ENCODE measurements at places on chromosomes 5 and 9. TPM values are rescaled to one million over a fixed set of nuclear protein-coding genes. Genes with fewer than 3 reads are reported as not detected.

GRCh38 chr5:14245132-14245925 lies 102.2 kb downstream of the TRIO start:
- no peak for DNase-seq
- H3K27ac ChIP-seq: no peak overlapping the region
- H3K36me3 ChIP-seq: no peaks in the 10 kb centered on the region

- no peaks in the 10 kb centered on the region for H3K36me3 ChIP-seq
- H3K4me1 ChIP-seq: no peaks in the 10 kb centered on the region
- no peaks in the 10 kb centered on the region for H3K27me3 ChIP-seq
- H3K27ac ChIP-seq: no peak overlapping the region
- no peak overlapping the region for H3K4me3 ChIP-seq
Observed at GRCh38 chr5:36073595-36074216, 7.0 kb upstream of the UGT3A2 start.

GRCh38 chr9:98367371-98367900 lies 112.0 kb upstream of the TBC1D2 start:
- no peaks in the 10 kb centered on the region for H3K27me3 ChIP-seq
- H3K4me1 ChIP-seq: no peaks in the 10 kb centered on the region
- H3K4me3 ChIP-seq: no peak overlapping the region
- DNase-seq: no peak
- H3K27ac ChIP-seq: no peak overlapping the region
- H3K36me3 ChIP-seq: no peaks in the 10 kb centered on the region

- no peak overlapping the region for H3K4me3 ChIP-seq
- no peaks in the 10 kb centered on the region for H3K27me3 ChIP-seq
- no peak for DNase-seq
- no peaks in the 10 kb centered on the region for H3K36me3 ChIP-seq
- H3K4me1 ChIP-seq: peaks cover 20% of the 10 kb centered on the region
Observed at GRCh38 chr5:91232523-91232922, 150.6 kb downstream of the ARRDC3 start.

DNA sequence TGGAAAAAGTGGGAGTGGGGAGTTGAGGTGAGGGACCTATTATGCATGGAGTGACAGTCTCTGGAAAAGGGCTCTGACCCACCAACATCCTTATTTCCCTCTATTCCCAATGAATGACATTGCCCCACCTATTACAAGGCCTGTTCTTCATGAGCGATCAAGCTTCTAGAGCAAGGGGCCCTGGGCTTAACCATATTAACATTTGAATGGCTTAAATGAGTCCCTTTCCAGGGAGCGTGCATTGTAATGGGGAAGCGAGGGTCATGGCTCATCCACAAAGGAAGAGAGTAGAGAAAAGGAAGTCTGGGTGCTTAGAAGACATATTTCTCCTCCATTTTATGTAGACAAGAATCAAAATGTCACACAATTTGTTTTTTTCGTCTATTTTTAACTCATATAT lies 255.5 kb downstream of the CAAP1 start:
- no peak for DNase-seq
- no peaks in the 10 kb centered on the region for H3K4me1 ChIP-seq
- H3K27ac ChIP-seq: no peak overlapping the region
- no peak overlapping the region for H3K4me3 ChIP-seq
- no peaks in the 10 kb centered on the region for H3K36me3 ChIP-seq

GRCh38 chr5:169934990-169935389 lies 45.3 kb downstream of the INSYN2B start:
- H3K4me3 ChIP-seq: no peak overlapping the region
- no peaks in the 10 kb centered on the region for H3K27me3 ChIP-seq
- H3K36me3 ChIP-seq: no peaks in the 10 kb centered on the region
- H3K27ac ChIP-seq: no peak overlapping the region

DNA sequence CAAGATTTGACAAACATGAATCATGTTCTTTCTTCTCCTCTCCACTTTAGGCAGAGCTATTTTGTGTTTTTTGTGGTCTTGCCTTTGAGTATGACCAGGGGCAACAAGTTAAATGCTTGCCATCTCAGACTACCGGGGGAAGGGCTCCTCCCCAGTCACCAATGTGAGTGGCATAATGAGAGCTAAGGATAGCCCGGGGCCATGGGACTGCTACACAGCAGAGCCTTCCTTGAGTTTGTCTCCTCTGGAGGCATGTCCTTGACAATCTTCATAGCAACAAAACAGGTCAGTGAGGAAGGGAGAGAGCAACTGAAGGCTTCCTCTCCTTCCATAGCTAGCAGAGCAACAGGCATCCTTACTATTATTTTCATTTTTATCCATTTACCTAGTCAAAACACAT lies 299.3 kb downstream of the ENC1 start:
- DNase-seq: no peak
- no peaks in the 10 kb centered on the region for H3K27me3 ChIP-seq
- peaks cover 16% of the 10 kb centered on the region for H3K4me1 ChIP-seq
- no peak overlapping the region for H3K4me3 ChIP-seq
- H3K36me3 ChIP-seq: no peaks in the 10 kb centered on the region
- no peak overlapping the region for H3K27ac ChIP-seq

GRCh38 chr5:131396015-131396414 lies 132.2 kb downstream of the CDC42SE2 start:
- DNase-seq: no peak
- no peaks in the 10 kb centered on the region for H3K4me1 ChIP-seq
- H3K36me3 ChIP-seq: peaks cover 1% of the 10 kb centered on the region

- no peak overlapping the region for H3K27ac ChIP-seq
- H3K4me1 ChIP-seq: no peaks in the 10 kb centered on the region
- H3K4me3 ChIP-seq: no peak overlapping the region
- H3K36me3 ChIP-seq: no peaks in the 10 kb centered on the region
- no peak for DNase-seq
Observed at GRCh38 chr5:50807661-50808060, 141.2 kb downstream of the PARP8 start.

GRCh38 chr5:139646912-139647505 lies 1.1 kb upstream of the CXXC5 start:
- no peaks in the 10 kb centered on the region for H3K27me3 ChIP-seq
- no peaks in the 10 kb centered on the region for H3K36me3 ChIP-seq
- peak overlapping the region; percentile 12 for H3K27ac ChIP-seq
- H3K4me1 ChIP-seq: peaks cover 58% of the 10 kb centered on the region

DNA sequence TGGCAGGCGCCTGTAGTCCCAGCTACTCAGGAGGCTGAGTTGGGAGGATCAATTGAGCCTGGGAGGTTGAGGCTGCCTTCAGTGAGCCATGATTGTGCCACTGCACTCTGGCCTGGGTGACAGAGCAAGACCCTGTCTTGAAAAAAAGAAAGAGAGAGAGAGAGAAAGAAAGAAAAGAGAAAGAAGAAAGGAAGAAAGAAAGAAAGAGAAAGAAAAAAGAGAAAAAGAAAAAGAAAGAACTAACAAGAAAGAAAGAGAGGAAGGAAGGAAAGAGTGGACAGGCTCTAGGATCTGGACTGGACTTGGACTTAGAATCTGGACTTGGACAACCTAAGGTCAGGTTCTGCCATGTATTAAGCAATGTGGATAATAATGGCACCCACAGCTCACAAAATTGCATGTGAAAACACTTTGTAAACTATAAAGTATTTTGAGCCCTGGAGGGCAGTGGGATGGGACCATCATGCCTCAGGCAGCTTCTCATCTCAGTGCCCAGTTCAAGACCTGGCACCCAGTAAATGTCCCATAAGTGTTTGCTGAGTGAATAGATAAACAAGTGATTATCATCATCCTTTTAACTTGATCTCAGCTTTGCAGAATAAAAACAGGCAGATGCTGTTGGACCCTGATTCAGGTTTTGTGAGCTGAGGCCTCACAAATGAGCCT lies 12.8 kb upstream of the PHF19 start:
- H3K4me3 ChIP-seq: no peak overlapping the region
- H3K36me3 ChIP-seq: no peaks in the 10 kb centered on the region
- H3K27ac ChIP-seq: no peak overlapping the region
- DNase-seq: no peak

GRCh38 chr5:140408750-140409241 lies 7.2 kb downstream of the ANKHD1 start:
- no peak overlapping the region for H3K27ac ChIP-seq
- no peaks in the 10 kb centered on the region for H3K27me3 ChIP-seq
- H3K4me1 ChIP-seq: no peaks in the 10 kb centered on the region
- H3K4me3 ChIP-seq: no peak overlapping the region
- H3K36me3 ChIP-seq: no peaks in the 10 kb centered on the region
- DNase-seq: no peak

- no peaks in the 10 kb centered on the region for H3K4me1 ChIP-seq
- no peak for DNase-seq
- no peaks in the 10 kb centered on the region for H3K27me3 ChIP-seq
- no peak overlapping the region for H3K4me3 ChIP-seq
- no peak overlapping the region for H3K27ac ChIP-seq
- H3K36me3 ChIP-seq: no peaks in the 10 kb centered on the region
Observed at GRCh38 chr5:142627383-142628217, 58.3 kb downstream of the FGF1 start.

GRCh38 chr5:145375521-145375920 lies 459.6 kb downstream of the PRELID2 start:
- H3K4me3 ChIP-seq: no peak overlapping the region
- no peaks in the 10 kb centered on the region for H3K4me1 ChIP-seq
- DNase-seq: no peak
- H3K27me3 ChIP-seq: no peaks in the 10 kb centered on the region

GRCh38 chr9:135788576-135789300 lies 86.8 kb downstream of the KCNT1 start:
- H3K36me3 ChIP-seq: no peaks in the 10 kb centered on the region
- no peak overlapping the region for H3K4me3 ChIP-seq

DNA sequence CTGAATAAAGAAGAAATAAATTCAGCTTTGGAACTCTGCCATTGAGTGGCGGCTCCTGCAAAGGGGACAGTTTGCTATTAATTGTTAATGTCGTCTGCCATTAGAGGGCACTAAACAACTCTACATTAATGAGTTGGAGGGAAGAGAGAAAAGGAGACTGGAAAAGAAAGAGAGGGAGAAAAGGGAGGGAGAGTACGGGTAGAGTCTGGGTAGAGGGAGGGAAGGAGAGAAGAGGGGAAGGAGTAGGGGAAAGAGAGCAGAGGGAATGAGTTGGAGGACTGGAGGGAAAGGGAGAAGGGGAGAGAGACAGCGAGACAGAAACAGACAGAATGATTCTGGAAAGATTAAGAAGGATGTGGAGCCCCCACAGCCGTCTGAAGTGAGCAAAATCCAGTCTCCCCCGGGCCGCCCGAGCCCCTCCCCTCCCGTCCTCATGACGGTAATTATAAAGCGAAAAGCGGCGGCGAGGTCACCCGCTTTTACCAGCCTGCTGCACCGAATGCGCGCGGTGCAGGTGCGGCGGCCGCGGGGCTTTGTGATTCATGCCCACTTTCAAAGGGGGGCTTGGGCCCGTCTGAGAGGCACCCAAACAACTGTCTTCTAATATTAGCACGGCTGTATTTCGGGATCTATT lies 1.9 kb upstream of the FST start:
- no peak overlapping the region for H3K27ac ChIP-seq
- peaks cover 5% of the 10 kb centered on the region for H3K27me3 ChIP-seq
- H3K4me3 ChIP-seq: peak overlapping the region; percentile 28
- H3K36me3 ChIP-seq: no peaks in the 10 kb centered on the region
- DNase-seq: no peak

BTF3 gene
- total RNA-seq: 704 TPM

CDC23 gene
- 60.7 TPM for total RNA-seq

RGS3 gene
- total RNA-seq: 71.1 TPM

TJP2 gene
- total RNA-seq: 35.8 TPM

FRRS1L gene
- 0.30 TPM for total RNA-seq

LAMC3 gene
- 0.44 TPM for total RNA-seq

IL3 gene
- not detected for total RNA-seq

RASGRF2 gene
- total RNA-seq: 23.5 TPM

All from Caco-2 (cell line).